ENCODE measurements at places on chromosomes 1 and 21. TPM values are rescaled to one million over a fixed set of nuclear protein-coding genes. Genes with fewer than 3 reads are reported as not detected.

CYP4A22 gene
- total RNA-seq: not detected

DNA sequence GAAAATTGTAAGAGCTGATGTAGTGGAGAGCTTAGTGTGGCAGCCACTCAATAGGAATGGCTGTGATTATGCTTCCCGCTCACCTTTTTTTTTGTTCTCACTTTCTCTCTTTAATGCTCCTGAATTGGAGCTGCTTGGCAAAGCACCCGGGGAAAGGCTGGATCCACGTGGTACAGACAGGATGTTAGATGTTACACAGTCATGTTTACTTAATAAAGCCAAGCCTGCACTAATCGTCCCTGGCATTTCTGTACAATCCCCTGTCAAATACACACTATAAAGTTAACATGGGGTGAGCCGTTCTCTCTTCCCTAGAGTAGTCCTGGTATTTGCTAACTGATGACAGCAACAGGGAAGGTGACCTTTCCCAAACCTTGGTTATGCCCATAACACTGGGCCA lies 187.8 kb downstream of the ZSCAN20 start:
- no peaks in the 10 kb centered on the region for H3K36me3 ChIP-seq
- no peak overlapping the region for H3K4me3 ChIP-seq
- peaks cover 7% of the 10 kb centered on the region for H3K27me3 ChIP-seq
- no peak for DNase-seq
- H3K4me1 ChIP-seq: no peaks in the 10 kb centered on the region

GRCh38 chr1:69016468-69016867 lies 519.6 kb upstream of the DEPDC1 start:
- no peaks in the 10 kb centered on the region for H3K4me1 ChIP-seq
- H3K36me3 ChIP-seq: no peaks in the 10 kb centered on the region
- no peak overlapping the region for H3K4me3 ChIP-seq
- H3K27ac ChIP-seq: no peak overlapping the region
- DNase-seq: no peak
- H3K27me3 ChIP-seq: peaks cover 11% of the 10 kb centered on the region

DNA sequence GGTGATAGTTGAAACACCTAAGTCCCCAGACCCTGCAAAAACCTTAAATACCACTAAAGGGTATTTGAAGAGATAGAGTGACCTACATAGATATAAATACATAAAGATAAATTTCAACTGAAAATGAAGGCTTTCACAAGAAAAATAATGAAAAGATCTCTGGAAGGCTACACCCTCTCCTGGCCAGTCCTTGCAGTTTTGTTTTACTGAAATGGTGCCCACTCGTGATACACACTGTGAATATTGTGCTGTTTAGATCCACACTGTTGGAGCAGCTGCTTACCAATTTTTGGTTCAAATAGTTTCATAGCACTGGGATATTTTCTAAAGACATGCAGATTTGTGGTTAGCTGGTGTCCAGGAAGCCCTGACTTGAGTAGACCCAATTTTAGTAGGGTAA lies 31.5 kb upstream of the RNF187 start:
- DNase-seq: no peak
- H3K4me3 ChIP-seq: peak overlapping the region; percentile 19
- no peaks in the 10 kb centered on the region for H3K27me3 ChIP-seq
- H3K36me3 ChIP-seq: peaks cover 2% of the 10 kb centered on the region
- peaks cover 30% of the 10 kb centered on the region for H3K4me1 ChIP-seq

- no peak for DNase-seq
- H3K27me3 ChIP-seq: no peaks in the 10 kb centered on the region
- H3K27ac ChIP-seq: peak overlapping the region; percentile 17
- H3K4me3 ChIP-seq: no peak overlapping the region
These were observed 3.7 kb downstream of the ST3GAL3 start for GRCh38 chr1:43711049-43711448.
